Hematopoietic multipotent progenitor cell treated with erythropoietin and hydrocortisone succinate and interleukin-3 and kit ligand, for 6 days (in vitro differentiated cells): ENCODE measurements at places on chromosomes 11 and 22.

- no peak for DNase-seq
These were observed 103.0 kb downstream of the DBX1 start for GRCh38 chr11:20056950-20057943.

GRCh38 chr11:43835104-43835503 lies 45.5 kb upstream of the ALKBH3 start:
- DNase-seq = no peak

DNA sequence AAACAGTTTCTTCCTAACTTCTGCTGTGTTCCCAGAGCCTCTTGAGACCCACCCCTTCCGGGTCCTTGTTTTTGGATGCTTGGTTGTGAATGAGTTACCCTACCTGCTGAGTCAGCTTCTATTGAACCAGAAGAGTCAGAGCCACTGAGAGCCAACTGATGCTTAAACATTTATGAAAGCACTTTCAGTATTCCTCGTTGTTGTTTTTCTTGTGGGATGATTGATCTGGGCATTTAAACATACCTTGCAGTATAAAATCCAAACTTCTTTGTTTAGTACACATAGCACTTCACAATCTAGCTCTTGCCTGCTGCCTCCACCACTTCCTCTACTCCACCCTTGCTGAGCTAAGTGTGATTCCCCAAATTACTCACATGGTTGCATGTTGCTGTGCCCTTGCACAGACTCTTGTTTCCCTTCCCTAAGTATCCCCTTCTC lies 5.5 kb downstream of the PRSS23 start:
- DNase-seq = no peak

- DNase-seq = no peak
These were observed 419.5 kb upstream of the TENM4 start for GRCh38 chr11:79860336-79860735.

- DNase-seq = peak; percentile 27
These were observed 9.1 kb downstream of the GAL3ST1 start for GRCh38 chr22:30565341-30565740.

DNA sequence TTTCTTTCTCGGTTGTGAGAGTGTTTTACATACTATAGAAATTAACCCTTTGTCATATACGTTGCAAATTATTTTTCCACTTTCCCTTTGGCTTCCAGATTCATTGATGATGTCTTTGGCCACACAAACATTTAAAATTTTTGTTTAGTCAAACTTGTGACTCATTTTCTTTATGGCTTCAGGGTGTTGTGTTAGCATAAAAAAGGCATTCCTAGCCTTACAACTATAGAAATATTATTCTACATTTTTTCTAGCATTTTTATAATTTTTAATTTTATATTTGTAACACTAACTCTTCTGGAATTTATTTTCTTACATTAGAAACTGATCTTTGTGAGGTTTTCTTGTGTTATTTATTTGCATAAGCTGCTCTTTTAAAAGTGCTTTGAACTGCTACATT lies 12.1 kb downstream of the GRIA4 start:
- DNase-seq = no peak

- no peak for DNase-seq
These were observed 18.6 kb downstream of the PHF21B start for GRCh38 chr22:44991218-44991617.

DNA sequence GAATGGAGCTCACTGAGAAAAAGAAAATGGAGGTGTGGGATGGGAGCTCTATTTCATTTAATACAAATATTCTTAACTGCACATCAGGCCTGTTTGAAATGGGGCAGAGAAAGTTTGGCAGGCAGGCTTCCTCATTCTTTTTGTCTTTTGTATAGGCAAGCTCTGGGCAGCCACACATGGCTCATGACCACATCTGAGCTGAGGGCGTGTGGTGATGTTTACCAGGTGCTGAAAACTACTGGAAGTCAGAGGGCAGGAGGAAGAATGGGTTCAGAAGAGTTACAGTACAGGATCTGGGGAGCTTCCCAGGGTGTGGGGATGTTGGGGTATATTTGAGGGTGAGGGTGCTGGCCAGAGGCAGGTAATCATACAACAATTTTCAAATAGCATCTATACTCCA lies 66.3 kb upstream of the NAV2 start:
- no peak for DNase-seq

GRCh38 chr11:118401880-118402590 lies 629 bp downstream of the ATP5MG start:
- DNase-seq = peak; percentile 19

DNA sequence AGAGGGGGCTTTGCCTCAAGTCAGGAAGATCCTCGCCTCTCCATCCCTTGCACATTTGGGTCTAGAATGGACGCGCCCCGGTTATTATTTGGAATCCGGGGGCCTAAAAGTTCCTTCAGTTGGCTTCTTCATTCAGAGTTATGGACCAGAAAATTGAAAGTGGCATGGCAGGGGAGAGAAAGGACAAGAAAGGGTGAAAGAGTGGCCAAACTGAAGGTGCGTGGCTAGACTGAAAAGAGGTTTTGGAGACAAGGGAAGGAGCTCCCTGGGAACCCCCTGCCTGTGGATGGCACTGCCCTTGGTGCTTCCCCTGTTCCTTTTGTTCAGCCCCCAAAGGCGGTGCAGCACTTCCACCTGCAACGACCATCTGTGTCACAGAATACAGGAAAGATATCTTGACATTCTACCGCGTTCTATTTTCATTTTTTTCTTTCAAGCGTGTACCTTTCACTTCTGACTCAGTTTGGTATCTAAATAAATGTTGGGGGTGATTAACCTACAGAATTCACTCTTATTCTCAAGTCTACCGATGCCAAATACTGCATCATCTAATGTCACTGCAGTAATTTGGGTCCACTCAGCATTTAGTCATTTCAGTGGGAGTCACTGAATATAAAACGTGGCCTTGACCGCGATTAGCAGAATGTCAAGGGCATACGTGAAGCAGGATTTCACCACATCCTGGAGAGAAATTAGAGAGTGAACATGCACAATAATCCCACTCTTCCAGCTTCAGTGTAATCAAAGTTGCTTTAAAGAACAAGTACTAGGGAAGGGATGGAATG lies 88.1 kb upstream of the ARHGAP32 start:
- DNase-seq = peak; percentile 30
